Activated CD8-positive, alpha-beta memory T cell treated with anti-CD3 and anti-CD28 coated beads, Interleukin-2, amount 10 ng/mL, durations not matched to agents 7 days and 5 days (primary cell): ENCODE measurements at places on chromosomes 7 and 10. TPM values are rescaled to one million over a fixed set of nuclear protein-coding genes. Genes with fewer than 3 reads are reported as not detected.

Gene GNG11
- not detected for total RNA-seq

Gene TMEM26
- total RNA-seq, result not detected

Gene FXYD4
- total RNA-seq, result 0.37 TPM

Gene ABCA13
- 0.06 TPM for total RNA-seq

Gene CCL24
- total RNA-seq, result not detected

Gene TAS2R5
- total RNA-seq, result 1.8 TPM

Gene GOLGA7B
- 4.3 TPM for total RNA-seq

Gene LIPN
- total RNA-seq, result not detected

Gene CCAR1
- 86.7 TPM for total RNA-seq

Gene MARCHF5
- 21.7 TPM for total RNA-seq

DNA sequence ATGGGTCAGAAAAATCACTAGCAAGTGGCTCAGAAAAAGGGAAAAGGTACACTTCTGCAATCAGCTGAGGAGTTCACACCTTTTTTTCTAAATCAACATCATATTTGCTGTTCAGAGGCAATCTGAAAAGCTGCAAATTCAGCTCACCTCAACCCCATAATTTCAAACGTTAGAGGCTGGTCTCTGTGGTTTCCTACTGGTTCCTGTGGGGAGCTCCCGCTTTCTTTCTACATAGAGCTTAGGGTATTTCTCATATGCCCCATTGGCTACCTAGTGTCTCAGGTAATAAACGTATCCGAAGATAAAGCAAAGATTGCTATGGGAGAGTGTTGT, 5.2 kb upstream of the ZNF22 start:
- peak overlapping the region; percentile 59 for H3K27ac ChIP-seq
- peaks cover 1% of the 10 kb centered on the region for H3K36me3 ChIP-seq
- H3K4me3 ChIP-seq, result no peak overlapping the region
- peaks cover 41% of the 10 kb centered on the region for H3K4me1 ChIP-seq

- peaks cover 24% of the 10 kb centered on the region for H3K4me1 ChIP-seq
- peak overlapping the region; percentile 99 for H3K4me3 ChIP-seq
- peak; percentile 69 for DNase-seq
- no peaks in the 10 kb centered on the region for H3K27me3 ChIP-seq
- H3K27ac ChIP-seq, result peak overlapping the region; percentile 94
Observed at GRCh38 chr7:97971120-97971989, 18.6 kb downstream of the OCM2 start.

GRCh38 chr7:32462977-32463376, 27.2 kb downstream of the LSM5 start:
- no peaks in the 10 kb centered on the region for H3K4me1 ChIP-seq
- no peaks in the 10 kb centered on the region for H3K27me3 ChIP-seq
- H3K27ac ChIP-seq, result no peak overlapping the region

GRCh38 chr10:230758-231157, 95.5 kb downstream of the ZMYND11 start:
- no peaks in the 10 kb centered on the region for H3K27me3 ChIP-seq
- no peak overlapping the region for H3K4me3 ChIP-seq
- no peak for DNase-seq
- H3K27ac ChIP-seq, result no peak overlapping the region
- peaks cover 6% of the 10 kb centered on the region for H3K4me1 ChIP-seq

DNA sequence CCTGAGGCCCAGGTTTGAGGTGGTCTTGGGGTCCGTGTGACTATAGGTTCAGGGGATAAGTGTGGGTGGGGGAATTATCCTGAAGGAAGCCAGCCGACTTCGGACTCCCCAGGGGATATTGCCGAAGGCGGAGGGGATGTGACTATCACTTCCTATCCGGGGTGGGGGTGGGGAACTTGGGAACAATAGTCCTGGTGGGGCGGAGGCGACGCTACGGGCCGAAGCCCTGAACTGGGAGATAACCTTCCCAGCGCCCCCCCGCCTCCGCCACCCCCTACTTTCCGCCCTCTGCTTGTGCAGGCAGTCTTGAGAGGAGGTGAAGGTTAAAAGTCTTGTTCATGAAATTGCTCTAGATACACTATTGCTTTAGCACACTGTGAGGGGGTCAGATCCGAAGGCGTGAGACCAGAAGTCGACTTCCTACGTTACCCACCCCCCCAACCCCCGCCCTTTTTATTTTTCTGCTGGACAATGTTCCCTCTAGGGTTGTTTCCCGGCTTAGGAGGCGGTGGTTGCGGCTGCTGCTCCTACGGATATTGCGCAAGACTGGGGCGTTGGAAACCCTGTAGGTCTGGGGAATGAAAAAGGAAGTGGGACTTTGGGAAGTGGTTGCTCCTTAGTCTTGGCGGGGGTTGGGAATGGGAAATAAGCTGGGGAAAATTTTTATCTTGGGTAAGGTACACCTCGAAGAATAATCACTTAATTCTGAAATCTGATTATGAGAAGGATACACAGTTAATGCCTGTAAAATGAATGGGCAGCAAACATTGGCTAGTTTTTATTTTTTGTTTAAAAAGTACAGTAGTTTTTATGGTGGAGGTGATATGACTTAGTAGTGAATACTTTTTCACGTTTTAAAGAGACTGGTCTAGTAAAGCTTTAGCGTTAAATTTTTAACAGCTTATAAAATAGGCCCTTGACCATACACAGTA, 1.5 kb downstream of the PTPN12 start:
- peak overlapping the region; percentile 52 for H3K27ac ChIP-seq
- peaks cover 11% of the 10 kb centered on the region for H3K4me1 ChIP-seq
- DNase-seq, result no peak
- no peaks in the 10 kb centered on the region for H3K36me3 ChIP-seq
- peaks cover 4% of the 10 kb centered on the region for H3K27me3 ChIP-seq

- peak; percentile 92 for DNase-seq
- no peaks in the 10 kb centered on the region for H3K27me3 ChIP-seq
- peaks cover 4% of the 10 kb centered on the region for H3K4me1 ChIP-seq
- H3K36me3 ChIP-seq, result peaks cover 5% of the 10 kb centered on the region
Observed at GRCh38 chr7:63900394-63901203, 98.0 kb upstream of the ZNF722 start.

GRCh38 chr7:134509010-134509409, 18.4 kb upstream of the AKR1B10 start:
- no peak overlapping the region for H3K27ac ChIP-seq
- H3K4me3 ChIP-seq, result no peak overlapping the region
- no peaks in the 10 kb centered on the region for H3K27me3 ChIP-seq
- H3K36me3 ChIP-seq, result no peaks in the 10 kb centered on the region
- no peak for DNase-seq

- peaks cover 44% of the 10 kb centered on the region for H3K36me3 ChIP-seq
- H3K4me3 ChIP-seq, result no peak overlapping the region
- no peaks in the 10 kb centered on the region for H3K27me3 ChIP-seq
- peaks cover 17% of the 10 kb centered on the region for H3K4me1 ChIP-seq
- DNase-seq, result no peak
- H3K27ac ChIP-seq, result no peak overlapping the region
Observed at GRCh38 chr7:157235357-157236333, 96.9 kb downstream of the UBE3C start.

DNA sequence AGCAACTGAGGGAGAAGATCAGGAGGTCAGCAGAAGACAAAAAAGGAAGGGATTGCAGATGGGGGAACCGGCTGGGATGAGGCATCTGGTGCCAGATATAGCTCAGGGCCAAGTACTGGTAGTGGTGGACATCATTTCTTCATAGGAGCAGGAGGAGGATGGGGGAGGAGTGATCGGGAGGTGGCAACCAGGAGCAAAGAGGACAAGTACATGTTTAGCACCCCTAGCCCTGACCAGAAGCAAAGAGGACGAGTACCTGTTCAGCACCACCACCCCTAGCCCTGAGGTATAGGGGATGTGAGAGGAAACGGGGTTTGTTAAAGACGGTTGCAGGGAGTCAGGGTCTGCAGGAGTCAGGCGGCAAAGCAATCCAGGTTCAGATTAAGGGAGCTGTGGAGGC, 84.5 kb upstream of the NPS start:
- no peak overlapping the region for H3K4me3 ChIP-seq
- no peak for DNase-seq
- H3K4me1 ChIP-seq, result no peaks in the 10 kb centered on the region
- H3K27me3 ChIP-seq, result no peaks in the 10 kb centered on the region

- peaks cover 12% of the 10 kb centered on the region for H3K4me1 ChIP-seq
- no peaks in the 10 kb centered on the region for H3K27me3 ChIP-seq
- H3K36me3 ChIP-seq, result no peaks in the 10 kb centered on the region
- no peak overlapping the region for H3K27ac ChIP-seq
Observed at GRCh38 chr10:50554376-50554994, 69.3 kb downstream of the SGMS1 start.

DNA sequence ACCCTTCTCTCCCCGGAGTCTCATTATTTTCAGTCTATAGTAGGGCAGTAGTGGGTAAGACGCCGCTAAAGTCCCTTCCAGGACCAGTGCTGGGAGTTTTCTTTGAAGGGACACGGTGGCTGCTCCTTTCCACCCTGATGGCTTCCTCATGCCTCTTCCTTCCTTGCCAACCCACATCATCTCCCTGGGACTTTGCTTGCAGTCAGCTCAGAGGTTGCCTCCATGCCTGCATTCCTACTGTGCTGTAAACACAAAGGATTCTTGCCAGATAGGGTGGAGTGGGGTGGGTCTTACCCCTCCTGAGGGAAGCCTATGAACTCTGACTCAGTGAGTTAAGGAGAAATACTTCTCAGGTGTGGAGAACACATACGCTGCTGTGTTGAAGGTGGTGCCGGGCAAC, 59.9 kb upstream of the IGFBP3 start:
- no peaks in the 10 kb centered on the region for H3K27me3 ChIP-seq
- H3K4me1 ChIP-seq, result no peaks in the 10 kb centered on the region
- H3K27ac ChIP-seq, result no peak overlapping the region
- no peak overlapping the region for H3K4me3 ChIP-seq
- no peaks in the 10 kb centered on the region for H3K36me3 ChIP-seq
- no peak for DNase-seq

DNA sequence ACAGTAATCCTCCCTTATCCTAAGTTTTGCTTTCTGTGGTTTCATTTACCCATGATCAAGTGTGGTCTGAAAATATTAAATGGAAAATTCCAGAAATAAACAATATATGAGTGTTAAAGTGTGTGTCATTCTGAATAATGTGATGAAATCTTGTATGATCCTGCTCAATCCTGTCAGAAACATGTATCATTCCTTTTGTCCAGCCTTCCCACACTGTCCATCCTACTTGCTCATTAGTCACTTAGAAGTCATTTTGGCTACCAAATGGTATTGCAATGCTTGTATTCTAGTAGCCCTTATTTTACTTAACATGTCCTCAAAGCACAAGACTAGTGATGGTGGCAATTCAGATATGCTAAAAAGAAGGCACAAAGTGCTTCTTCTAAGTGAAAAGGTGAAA, 1211.2 kb upstream of the SORCS1 start:
- H3K27ac ChIP-seq, result no peak overlapping the region
- H3K27me3 ChIP-seq, result no peaks in the 10 kb centered on the region
- H3K4me3 ChIP-seq, result no peak overlapping the region
- no peaks in the 10 kb centered on the region for H3K36me3 ChIP-seq

DNA sequence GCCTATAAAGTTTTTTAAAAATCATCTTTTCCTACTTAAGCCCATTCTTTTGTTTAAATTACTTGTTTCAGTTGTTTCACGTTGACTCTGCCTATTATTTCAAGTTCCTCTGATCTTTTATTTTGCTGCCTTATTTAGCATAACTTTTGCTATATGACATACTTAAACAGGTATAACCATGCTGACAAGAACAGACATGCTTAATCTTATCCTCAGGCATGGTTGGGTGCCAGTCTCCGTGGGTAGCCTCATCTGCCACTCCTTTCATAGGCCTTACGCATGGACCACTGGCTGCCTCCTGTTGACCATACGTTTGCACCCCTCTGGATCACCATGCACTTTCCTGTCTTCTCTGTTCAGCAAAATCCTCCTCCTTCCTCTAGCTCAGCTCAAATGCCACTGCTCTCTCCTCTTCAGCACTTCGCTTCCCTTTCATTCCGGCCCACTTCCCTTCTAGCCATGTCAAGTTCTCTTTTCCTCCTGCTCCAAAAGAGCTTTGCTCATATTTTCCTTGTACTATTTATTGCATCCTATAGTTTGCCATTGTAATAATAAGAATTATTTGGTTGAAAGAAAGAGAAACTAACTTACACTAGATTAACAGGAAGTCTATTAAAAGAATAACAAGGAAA, 10.0 kb upstream of the TSPAN33 start:
- no peaks in the 10 kb centered on the region for H3K36me3 ChIP-seq
- H3K4me3 ChIP-seq, result no peak overlapping the region
- H3K27me3 ChIP-seq, result no peaks in the 10 kb centered on the region
- DNase-seq, result no peak
- peaks cover 21% of the 10 kb centered on the region for H3K4me1 ChIP-seq
- peak overlapping the region; percentile 2 for H3K27ac ChIP-seq

GRCh38 chr10:49169776-49170175, 18.4 kb downstream of the TMEM273 start:
- no peak overlapping the region for H3K4me3 ChIP-seq
- peaks cover 43% of the 10 kb centered on the region for H3K4me1 ChIP-seq
- no peaks in the 10 kb centered on the region for H3K27me3 ChIP-seq
- peaks cover 7% of the 10 kb centered on the region for H3K36me3 ChIP-seq

DNA sequence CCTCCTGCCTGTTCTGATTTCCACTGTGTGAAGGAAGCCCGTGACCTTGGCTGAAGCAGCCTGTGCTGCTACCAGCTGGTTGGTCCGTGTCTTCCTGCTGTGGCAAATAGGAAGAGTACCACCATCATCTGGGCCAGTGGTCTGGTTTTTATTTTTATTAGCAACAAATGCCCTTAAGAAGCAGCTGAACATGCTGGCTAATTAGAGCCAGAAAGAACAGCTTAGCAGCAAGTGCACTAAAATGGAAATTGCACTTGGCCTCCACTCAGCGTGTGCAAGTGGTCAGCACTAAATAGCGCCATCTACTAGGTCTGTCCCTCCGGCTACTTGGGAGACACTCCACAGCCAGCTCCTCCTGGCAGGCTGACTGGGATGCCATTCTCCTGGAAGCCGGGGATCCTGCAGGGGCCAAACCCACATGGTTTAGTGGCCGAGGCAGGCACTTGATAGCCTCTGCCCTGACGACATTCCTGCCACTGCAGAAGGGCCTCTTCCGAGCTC, 690.3 kb upstream of the FOXK1 start:
- H3K27ac ChIP-seq, result no peak overlapping the region
- H3K4me3 ChIP-seq, result no peak overlapping the region
- H3K36me3 ChIP-seq, result no peaks in the 10 kb centered on the region
- no peaks in the 10 kb centered on the region for H3K27me3 ChIP-seq
- no peaks in the 10 kb centered on the region for H3K4me1 ChIP-seq

DNA sequence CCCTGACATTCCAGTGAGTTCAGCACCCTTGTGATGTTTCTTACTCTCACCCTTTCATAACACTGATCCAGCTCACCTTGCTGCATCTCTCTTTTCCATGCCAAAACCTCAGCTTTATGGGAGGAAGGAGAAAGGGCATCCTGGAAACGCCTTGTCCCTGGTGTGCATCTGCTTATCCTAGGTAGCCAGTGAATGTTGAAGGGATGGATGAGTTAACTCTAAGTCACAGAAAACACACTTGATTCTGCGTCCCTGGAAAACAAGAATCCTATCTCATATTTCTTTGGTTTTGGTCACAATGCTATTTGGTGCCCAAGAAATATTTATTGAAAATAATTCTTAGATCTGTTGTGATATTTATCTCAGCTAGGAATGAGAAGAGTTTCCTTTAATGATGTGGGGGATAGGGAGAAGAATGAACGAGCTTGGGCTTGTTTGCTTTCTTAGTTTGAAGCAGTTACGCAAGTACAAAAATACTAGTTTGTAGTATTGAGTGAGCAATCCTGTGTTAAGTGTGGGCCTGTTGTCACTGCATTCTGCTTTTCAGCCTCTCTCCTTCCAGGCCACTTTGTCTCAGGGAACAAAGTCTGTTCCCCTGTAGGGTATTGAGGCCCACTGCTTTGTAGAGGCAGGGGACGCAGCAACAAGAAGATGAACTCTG, 126.5 kb downstream of the ARID5B start:
- H3K4me3 ChIP-seq, result no peak overlapping the region
- H3K36me3 ChIP-seq, result peaks cover 45% of the 10 kb centered on the region
- H3K4me1 ChIP-seq, result peaks cover 45% of the 10 kb centered on the region
- no peak overlapping the region for H3K27ac ChIP-seq
- DNase-seq, result no peak
